T-helper 22 cell (primary cell): ENCODE measurements at places on chromosomes 4 and X.

DNA sequence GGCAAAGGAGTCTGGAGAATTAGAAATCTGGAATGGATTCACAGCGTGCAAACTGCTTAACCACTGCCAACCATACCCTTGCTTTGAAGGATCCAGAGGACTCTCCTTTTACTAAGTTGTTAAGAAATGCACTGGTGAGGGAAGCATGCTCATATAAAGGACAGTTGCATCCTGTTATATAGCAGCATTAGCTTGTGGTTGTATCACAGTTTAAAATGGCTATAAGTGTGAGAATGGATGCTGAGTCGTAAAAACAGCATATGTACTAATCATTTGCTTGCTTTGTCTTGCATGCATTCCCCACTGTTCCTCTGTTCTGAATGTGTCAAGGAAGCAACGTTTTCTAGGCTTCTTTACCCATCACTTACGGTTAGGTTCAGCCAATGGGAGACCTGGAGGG is 101.1 kb downstream of the CXCL13 start:
- DNase-seq: no peak

- no peak for DNase-seq
Measured at GRCh38 chr4:163540977-163541376, 46.5 kb downstream of the TMA16 start.

DNA sequence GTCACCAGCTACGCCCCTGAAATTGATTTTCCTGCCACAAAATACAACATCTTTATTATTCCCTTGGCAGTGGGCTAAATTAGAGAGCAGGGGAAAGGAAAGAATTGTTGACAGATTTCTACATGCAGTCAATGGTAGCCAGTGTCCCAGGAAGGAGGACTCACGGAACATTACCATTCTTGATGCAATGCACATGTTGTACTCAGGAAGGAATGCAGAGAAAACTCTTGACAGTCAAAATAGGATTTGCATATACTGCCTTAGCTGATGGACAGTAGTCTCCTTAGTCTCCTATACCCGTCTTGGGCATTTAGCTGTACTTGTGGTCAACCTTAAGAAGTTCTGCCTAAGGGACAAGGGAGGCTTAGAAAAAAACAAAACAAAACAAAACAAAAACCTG is 158.0 kb upstream of the GYPA start:
- no peak for DNase-seq

- DNase-seq: no peak
Measured at GRCh38 chr4:107862658-107863057, 37.9 kb downstream of the SGMS2 start.

- no peak for DNase-seq
Measured at GRCh38 chr4:155248002-155248896, 39.8 kb downstream of the NPY2R start.

DNA sequence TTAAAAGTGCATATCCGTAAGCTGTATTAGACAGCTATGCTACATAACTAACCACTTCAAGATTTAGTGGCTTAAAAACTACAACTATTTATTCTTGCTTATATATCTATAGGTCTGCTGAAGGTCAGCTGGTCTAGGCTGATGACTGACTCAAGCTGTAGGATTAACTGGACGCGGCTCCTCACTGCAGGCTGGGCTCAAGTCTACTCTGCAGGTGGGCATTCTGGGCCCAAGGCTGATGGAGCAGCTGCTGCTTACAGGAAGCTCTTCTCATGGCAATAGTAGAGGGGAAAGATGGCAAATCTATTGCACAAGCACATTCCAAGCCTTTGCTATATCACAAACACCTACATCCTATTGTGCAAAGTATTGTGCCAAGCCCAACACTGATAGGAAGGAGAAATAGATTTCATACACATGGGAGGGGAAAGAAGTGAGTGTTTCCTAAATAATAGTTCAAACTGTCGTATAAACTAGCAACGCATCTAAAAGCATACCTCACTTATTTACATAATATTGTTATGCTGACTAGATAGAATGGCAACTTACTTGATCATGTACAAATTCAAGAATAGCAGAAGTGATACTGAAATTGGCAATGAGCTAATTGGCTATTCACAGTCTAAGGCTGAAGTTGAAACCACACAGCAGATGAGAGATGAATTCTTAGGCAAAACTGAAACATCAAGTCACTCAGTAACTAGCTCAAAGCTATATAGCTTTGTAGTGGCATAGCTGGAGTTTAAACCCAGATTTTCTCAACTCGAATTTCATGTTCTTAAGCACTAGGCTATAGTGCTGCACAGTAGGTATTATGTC is 263.8 kb downstream of the NKX6-1 start:
- no peak for DNase-seq

GRCh38 chr4:100707786-100708185 is 190.0 kb upstream of the EMCN start:
- no peak for DNase-seq

GRCh38 chrX:46198858-46199257 is 346.4 kb downstream of the ZNF674 start:
- DNase-seq: no peak

DNA sequence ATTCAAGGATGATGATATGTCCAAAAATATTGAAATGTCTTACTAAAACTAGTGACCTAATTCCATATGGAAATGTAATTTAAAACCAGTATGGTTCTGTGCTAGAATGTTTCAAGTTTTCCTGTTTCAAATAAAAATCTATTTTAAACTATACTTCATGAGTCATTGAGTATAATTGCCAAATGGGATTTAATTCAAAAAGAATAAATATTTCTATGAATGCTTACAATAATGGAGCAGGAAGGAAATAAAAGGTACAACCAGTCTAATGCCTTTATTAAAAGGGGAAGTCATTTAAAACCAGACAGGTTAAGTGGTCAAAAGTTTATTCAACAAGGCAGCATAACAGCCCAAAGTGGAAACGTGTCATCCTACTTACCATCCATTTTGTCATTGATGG is 2347.1 kb downstream of the PCDH7 start:
- no peak for DNase-seq

- DNase-seq: no peak
Measured at GRCh38 chrX:8955511-8955910, 78.4 kb downstream of the FAM9B start.

DNA sequence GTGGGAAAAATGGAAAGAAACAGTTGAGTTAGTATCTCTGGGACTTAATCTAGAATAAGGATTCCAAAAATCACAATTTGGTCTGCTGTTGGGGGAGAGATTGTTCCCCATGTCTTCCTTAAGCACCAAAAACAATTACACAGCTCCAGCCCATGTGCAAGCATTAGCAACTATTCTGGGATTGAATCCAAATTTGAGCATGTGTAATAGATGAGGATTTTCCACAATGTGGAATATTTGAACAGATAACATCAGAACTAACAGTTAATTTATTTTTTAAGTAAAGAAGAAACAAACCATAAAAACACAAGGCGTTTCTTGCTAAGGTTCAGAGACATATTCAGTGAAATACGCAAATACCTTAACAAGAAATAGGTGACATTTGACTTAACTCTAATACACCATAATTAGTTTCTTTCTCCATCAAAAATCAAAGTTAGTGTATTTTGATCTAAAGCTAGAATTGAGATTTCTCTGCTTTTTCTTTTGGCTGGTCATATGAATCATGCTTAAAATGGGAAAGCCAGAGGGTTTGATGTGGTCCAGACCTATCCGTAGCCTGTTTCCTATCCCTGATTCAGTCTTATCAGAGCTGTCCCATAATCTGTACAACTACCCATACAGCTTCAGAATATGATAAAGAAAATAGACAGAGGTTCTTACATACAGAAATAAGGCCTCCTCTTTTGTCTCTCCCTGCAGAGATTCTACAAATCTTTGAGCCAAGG is 413.4 kb downstream of the PACRGL start:
- no peak for DNase-seq

DNA sequence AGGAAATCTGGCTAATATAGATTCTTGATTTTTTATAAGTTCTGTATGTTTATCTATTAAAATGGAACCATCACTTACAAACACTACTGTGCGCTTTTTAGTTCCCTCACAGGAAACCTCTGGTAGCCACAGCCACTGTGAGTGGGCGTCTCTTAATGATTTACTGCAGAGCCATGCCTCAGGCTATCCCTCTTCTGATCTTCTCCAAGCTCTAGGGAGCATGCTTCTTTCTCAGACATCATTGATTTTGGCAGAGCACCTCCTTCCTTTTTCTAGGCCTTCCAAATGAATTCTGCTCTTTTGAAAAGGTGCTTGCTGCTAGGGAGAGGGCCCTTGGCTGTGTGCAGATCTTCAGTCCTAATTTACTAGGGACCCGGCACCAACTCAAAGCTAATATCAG is 61.1 kb upstream of the STS start:
- DNase-seq: no peak

DNA sequence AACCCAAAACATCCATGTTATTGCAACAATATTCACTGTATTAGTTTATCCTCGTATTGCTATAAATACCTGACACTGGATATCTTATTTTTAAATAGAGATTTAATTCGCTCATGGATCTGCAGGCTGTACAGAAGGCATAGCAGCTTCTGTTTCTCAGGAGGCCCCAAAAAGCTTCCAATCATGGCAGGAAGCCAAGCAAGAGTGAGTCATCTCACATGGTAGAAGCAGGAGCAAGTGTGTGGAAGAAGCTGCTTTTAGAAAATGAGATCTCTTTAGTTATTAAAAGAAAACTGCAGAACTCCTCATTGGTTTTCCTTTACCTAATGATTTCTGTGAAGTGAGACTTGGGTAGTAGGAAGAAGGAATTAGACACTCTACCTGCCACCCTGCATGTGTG is 16.4 kb downstream of the ZNF732 start:
- DNase-seq: no peak

- DNase-seq: no peak
Measured at GRCh38 chr4:146283758-146284651, 69.7 kb downstream of the REELD1 start.

GRCh38 chr4:122762520-122762919 is 30.0 kb downstream of the BBS12 start:
- no peak for DNase-seq

GRCh38 chr4:3785292-3785565 is 19.0 kb downstream of the ADRA2C start:
- DNase-seq: no peak

GRCh38 chrX:1465286-1466231 is 12.8 kb upstream of the ASMTL start:
- DNase-seq: no peak

DNA sequence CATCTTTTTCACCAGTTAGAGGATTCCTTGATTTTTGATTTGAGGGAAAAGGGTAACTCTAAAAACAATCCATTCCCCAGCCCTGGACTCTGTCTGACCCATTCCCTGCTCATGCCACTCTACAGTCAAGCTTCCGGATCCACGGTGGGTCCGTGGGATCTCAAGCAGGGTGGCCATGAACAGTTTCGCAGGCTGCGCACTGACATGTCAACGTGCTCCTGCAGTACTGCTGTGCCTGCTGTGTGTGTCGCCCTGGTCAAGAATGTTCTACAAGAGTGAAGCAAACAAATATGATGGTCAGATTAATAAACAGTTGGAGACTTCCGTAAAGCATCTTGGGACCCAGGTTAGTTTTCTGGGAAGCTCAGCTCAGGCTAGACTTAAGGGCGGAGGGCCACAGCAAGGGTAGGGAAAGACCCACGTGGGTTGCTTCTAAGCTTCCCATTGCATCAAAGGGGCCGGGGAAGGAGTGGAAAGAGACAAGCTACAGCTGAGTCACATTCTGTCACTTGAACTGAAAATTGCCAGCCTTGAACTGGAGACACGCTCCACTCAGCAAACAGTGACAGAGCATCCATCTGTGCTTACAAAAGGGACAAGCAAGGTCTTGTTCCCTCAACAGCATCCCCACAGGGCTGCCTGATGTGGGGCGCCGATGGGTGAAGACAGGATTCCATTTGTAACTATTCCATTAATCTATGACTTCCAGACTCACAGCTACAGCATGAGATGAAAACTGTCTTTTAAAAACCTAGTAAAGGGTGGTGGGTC is 81.8 kb downstream of the MTMR1 start:
- no peak for DNase-seq

- no peak for DNase-seq
Measured at GRCh38 chr4:162116095-162116779, 47.6 kb downstream of the FSTL5 start.

DNA sequence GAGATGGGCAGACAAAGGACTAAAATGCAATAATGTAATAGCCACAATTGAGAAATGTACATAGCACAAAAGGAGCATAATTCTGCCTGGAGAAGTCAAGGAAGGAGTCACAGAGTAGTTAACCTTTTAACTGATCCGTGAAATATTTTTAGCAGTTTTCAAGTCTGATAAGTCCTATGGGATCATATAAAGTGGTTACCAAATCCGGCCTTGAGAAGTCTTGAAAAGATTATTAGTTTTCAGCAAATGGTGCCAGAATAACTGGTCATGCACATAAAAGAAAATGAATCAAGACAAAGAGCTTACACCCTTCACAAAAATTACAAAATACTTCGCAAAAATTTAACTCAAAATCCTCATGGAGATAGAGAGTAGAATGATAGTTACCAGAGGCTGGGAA is 788.7 kb upstream of the AMOT start:
- no peak for DNase-seq

DNA sequence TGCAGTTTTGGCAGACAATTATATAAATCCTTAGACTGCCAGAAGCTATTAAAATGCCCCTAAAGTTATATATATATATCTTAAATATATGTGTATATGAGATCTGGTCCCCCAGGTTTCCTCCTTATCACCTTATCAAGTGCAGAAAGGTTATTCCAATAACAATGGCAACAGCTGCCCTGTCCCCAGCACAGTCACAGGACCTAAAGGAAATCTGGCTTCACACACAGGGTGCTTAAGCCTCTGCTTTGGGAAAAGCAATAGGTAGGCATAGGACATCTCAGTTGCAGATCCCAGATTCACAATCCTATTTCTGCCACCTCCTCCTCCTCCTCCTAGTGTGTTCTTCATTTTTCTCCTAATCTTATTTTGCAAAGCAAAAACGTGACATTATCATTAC is 5.8 kb downstream of the SLC25A53 start:
- no peak for DNase-seq

DNA sequence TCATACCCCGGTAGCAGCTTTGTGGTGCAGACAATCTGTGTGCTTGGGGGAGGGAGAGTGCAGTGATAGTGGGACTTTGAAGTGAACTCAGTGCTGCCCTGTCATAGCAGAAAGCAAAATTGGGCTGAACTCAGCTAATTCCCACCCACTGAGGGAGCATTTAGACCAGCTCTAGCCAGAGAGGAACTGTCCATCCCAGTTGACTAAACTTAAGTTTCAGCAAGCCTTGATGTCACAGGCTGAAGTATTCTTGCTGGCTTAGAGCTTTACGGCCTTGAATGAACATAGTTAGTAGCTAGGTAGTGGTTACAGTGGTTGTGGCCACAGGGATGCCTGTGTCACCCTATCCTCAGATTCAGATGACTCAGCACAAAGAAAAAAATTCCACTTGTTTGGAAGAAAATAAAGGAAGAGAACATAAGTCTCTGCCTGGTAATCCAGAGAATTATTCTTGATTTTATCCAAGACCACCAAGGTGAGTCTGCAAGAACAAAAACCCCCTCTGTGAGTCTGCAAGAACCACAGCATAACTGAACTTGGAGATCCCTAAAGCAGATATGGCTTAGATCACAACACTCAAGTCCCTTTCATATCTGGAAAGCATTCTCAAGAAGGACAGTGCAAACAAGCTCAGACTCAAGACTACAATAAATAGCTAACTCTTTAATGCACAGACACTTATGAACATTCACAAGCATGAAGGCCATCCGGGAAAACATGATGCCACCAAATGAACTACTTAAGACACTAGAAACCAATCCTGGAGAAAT is 39.4 kb downstream of the ADH7 start:
- DNase-seq: no peak
